Smooth muscle cell of the pulmonary artery (primary cell): ENCODE measurements at places on chromosomes 12 and 14. TPM values are rescaled to one million over a fixed set of nuclear protein-coding genes. Genes with fewer than 3 reads are reported as not detected.

PTPN21 gene
- 16.4 and 16.6 TPM in 2 replicates for total RNA-seq

IFI27 gene
- 9.1 and 10.9 TPM in 2 replicates for total RNA-seq

LRP1-AS gene
- total RNA-seq = 0.20 TPM in 1 of 2 replicates, not detected in the other

LALBA gene
- total RNA-seq = not detected in 2 replicates

NKX2-8 gene
- not detected in 2 replicates for total RNA-seq

LRRC43 gene
- 0.83 and 1.2 TPM in 2 replicates for total RNA-seq

FGF6 gene
- total RNA-seq = not detected in 2 replicates

PLEKHG7 gene
- not detected in 2 replicates for total RNA-seq

SIX6 gene
- total RNA-seq = not detected in 2 replicates

CCNT1 gene
- 25.7 and 27.6 TPM in 2 replicates for total RNA-seq

CCDC184 gene
- 1.9 and 2.2 TPM in 2 replicates for total RNA-seq
